CD4-positive, alpha-beta T cell (primary cell): ENCODE measurements at places on chromosomes 4 and X. TPM values are rescaled to one million over a fixed set of nuclear protein-coding genes. Genes with fewer than 3 reads are reported as not detected.

DNA sequence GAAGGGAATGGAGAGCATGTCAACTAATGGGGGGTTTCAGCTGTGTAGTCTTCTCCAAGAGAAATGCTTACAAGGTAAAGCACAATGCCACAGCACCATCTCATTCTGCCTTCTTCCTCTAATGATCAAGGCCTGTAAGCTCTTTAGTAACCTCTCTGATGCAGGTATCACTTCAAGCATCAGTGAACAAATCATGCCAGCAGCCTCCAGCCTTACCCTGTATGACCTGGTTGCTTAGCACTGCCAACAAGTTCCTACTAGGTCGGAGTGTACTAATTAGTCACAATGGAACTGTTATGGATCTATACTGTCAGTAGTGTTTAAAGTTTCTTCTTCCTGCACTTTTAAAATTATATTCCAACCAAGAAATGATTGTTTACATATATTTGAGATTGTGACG is 197.7 kb downstream of the GRID2 start:
- H3K27ac ChIP-seq, result no peak overlapping the region
- H3K4me1 ChIP-seq, result no peaks in the 10 kb centered on the region
- no peaks in the 10 kb centered on the region for H3K36me3 ChIP-seq
- DNase-seq, result no peak
- H3K27me3 ChIP-seq, result no peaks in the 10 kb centered on the region

The MAOA gene
- not detected for total RNA-seq

The CXorf49 gene
- not detected for total RNA-seq

The STS gene
- 0.50 TPM for total RNA-seq

GRCh38 chr4:52852041-52852440 is 10.1 kb upstream of the RASL11B start:
- H3K4me1 ChIP-seq, result no peaks in the 10 kb centered on the region
- H3K27me3 ChIP-seq, result no peaks in the 10 kb centered on the region

DNA sequence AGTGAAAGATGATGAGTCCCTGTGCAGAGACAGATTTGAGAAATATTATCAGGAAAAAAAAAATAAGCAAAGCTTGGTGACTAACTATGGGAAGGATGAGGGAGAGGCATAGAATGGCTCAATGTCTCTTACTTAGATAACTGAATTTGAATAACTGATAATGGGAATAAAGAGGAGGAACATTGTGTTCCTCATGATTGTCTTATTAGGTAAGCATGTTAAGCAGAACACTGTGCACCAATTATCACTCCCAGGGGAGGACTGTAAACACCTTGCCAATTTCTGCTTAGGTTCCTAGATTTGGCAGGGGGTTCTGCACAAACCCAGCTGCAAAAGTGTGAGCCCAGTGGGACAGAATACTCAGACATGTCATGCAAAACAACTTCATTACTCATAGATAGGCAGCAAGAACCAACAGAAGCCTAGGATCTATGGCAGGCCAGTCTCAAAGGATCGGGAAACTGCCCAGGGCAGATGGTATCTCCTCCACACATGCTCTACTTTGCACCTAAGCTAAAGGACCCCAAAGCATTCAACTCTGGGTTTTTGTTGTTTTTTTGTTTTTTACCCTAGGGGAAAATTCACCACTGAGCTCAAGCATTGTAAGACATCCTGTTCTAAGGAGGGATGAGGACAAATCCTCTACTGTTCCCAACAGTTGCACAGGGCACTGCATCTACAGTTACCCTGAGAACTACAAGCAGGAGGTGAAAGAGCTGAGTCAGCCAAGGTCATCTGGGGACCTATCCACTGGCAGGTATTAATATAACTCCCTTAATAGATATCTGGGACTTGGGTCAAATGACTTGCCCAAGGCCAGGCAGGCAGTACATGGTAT is 907.0 kb downstream of the RAPGEF2 start:
- no peaks in the 10 kb centered on the region for H3K36me3 ChIP-seq
- no peak for DNase-seq
- no peak overlapping the region for H3K27ac ChIP-seq
- no peak overlapping the region for H3K4me3 ChIP-seq
- H3K27me3 ChIP-seq, result no peaks in the 10 kb centered on the region

- H3K36me3 ChIP-seq, result no peaks in the 10 kb centered on the region
- no peak overlapping the region for H3K27ac ChIP-seq
- DNase-seq, result no peak
- no peaks in the 10 kb centered on the region for H3K27me3 ChIP-seq
- no peak overlapping the region for H3K4me3 ChIP-seq
Measured at GRCh38 chr4:177222781-177223180, 86.9 kb upstream of the NEIL3 start.
